ENCODE measurements at places on chromosomes 5 and 9. TPM values are rescaled to one million over a fixed set of nuclear protein-coding genes. Genes with fewer than 3 reads are reported as not detected.

GRCh38 chr5:155069961-155070360 lies 56.4 kb downstream of the KIF4B start:
- DNase-seq, result no peak

The C9orf50 gene
- total RNA-seq, result not detected

GRCh38 chr9:6271508-6272228 lies 56.1 kb downstream of the IL33 start:
- no peak for DNase-seq

- DNase-seq, result no peak
Measured at GRCh38 chr5:107284822-107285525, 385.8 kb downstream of the EFNA5 start.

The SPINK6 gene
- not detected for total RNA-seq

The HDAC3 gene
- total RNA-seq, result 45.8 TPM
